ENCODE measurements at places on chromosomes 4 and X.
A peak's percentile ranks its signal among the peaks of the same experiment; 100 is the strongest.

DNA sequence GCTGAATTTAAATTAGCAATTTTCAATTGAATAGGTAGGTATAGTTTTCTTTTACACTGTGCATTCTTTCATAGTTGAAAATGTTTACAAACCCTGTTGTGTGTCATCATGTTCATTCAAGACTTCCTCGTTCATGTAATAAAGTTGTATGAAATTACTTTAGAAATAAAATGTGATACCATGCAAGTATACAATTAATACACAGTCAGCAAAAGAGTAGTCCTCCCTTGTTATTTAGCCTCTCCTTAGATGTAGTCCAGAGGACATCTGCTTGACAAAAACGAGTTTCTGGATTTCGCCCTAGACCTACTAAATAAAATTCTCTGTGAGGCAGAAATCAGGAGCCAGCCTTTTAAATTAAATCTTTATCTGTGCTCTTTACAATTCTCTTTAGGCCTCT lies 231.6 kb downstream of the CXXC4 start:
- DNase-seq: no peak

- no peak for DNase-seq
Observed at GRCh38 chr4:153267890-153268289, 63.6 kb downstream of the TRIM2 start.

DNA sequence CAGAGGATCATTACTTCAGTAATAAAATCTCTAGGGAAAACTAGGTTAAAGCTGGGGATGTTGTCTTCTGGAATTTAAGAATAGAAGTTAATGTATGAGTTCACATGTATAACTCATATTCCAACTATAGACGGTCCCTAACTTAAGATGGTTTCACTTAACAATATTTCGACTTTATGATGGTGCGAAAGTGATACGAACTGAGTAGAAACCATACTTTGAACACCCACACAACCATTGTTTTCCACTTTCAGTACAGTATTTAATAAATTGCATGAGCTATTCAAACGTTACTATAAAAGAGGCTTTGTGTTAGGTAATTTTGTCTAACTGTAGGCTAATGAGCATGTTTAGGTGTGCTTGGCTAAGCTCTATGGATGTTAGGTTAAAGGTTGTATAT lies 38.7 kb downstream of the CCSER1 start:
- DNase-seq: no peak

GRCh38 chrX:70402721-70403120 lies 20.4 kb upstream of the GDPD2 start:
- no peak for DNase-seq

DNA sequence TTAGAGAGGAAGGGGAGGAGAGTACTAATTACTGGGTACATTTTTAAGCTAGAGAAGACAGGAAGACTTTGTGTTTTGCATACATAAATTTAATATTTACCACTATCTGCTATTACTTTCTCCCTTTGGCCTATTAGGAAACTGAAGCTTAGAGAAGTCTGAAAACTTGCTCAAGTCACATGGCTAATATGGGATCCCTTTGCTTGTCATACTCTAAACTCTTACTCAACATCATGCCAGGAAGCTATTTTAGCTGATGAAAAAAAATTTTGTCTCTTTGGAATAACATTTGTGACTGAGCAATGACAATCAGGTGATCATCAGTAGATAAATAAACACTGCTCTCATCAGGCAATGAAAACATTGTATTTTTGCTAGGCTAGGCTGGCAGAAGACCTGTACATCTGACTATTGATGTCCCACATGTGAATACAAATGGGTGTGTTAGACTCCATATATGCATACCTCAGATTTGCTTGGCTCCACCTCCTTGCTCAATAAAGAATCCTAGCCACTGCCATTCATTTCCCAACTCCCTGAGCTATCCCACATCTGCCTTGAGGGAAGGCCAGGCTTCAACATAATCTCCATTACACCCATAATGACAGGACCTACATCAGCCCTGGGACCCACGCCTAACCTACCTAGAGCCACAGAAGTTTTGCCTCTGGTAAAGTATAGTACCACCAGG lies 17.0 kb upstream of the DCLK2 start:
- no peak for DNase-seq

GRCh38 chrX:70476166-70476933 lies 31.7 kb downstream of the DLG3 start:
- DNase-seq: no peak

- no peak for DNase-seq
Observed at GRCh38 chrX:111447298-111447697, 35.3 kb upstream of the DCX start.

- no peak for DNase-seq
Observed at GRCh38 chrX:108223585-108223984, 132.0 kb downstream of the ATG4A start.

DNA sequence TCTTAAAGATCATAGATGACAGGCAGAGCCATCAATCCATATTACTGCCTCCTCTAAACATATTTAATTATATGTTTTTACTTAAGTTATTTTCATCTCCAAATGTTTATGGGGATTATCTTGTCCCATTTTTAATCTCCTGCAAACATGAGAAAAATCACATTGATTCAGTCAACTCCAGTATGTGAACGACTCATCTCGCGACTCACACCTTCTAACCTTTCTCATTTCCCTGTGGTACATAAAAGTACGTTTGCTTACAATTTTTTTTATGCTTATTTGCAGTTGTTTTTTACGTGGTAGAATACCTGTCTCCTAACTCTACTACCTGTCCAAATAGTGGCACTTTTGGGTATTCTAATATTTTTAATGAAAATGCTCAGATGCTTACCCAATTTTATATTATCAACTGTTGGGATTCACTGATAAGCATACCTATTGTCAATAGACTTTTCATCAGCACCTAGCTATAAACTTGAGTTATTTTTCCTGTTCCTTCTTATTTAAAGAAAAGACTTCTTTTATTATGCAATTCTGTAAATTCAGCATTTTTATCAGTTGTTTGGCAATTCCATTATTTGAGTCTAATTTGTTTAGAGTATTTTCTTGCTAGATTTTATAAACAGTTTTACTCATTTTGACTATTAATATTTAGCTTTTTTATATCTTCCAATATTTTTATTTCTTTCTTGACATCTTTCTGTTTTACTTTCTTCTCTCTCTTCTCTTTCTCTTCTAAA lies 276.6 kb downstream of the ANK2 start:
- DNase-seq: no peak

- no peak for DNase-seq
Observed at GRCh38 chr4:151401739-151402138, 7.2 kb upstream of the FHIP1A start.

GRCh38 chr4:56040842-56041241 lies 92.1 kb downstream of the CEP135 start:
- DNase-seq: no peak

GRCh38 chrX:110692866-110693265 lies 102.8 kb downstream of the CHRDL1 start:
- no peak for DNase-seq

DNA sequence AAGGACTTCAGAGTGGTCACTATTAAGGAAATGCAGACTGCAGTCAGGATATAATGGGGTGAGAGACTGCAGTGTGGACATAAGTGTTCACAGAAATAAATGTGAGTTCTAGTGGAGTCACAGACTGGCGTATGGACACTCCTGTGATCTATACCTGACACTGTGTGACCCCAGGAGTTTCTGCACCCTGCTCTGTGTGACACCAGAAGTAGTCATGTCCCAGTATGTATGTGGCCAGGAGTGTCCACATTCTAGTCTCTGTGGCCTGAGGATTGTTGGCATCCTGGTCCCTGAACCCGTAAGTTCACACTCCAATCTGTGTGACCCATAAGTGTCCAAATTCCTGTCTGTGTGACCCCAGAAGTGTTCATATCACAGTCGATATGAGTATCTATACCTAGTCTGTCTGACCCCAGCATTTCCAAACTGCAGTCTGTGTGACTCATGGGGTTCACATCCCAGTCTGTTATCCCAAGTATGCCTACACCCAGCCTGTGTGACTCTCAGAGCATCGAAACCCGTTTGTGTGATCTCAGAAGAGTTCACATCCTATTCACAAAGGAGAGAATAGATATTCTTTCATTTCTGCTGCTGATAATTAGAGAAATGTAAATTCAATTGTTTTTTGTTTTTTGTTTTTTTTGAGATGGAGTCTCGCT lies 16.3 kb downstream of the WDR13 start:
- no peak for DNase-seq

GRCh38 chr4:38005637-38006036 lies 45.4 kb downstream of the PTTG2 start:
- no peak for DNase-seq

- no peak for DNase-seq
Observed at GRCh38 chr4:142535009-142535408, 311.1 kb downstream of the INPP4B start.

- peak; percentile 24 for DNase-seq
Observed at GRCh38 chr4:33518856-33519255, 2725.5 kb downstream of the ARAP2 start.

DNA sequence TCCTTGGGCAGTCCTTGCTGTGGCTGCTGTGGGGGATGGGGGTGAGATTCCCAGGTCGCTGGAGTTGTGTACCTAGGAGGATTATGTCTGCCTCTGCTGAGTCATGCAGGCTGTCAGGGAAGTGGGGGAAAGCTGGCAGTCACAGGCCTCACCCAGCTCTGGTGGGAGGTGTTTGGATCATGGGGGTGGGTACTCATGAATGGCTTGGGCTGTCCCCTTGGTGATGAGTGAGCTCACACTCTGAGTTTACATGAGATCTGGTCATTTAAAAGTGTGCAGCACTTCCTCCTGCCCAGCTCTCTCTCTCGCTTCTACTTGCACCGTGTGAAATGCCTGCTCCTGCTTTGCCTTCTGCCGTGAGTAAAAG lies 24.6 kb upstream of the PDLIM3 start:
- peak; percentile 95 for DNase-seq

- DNase-seq: no peak
Observed at GRCh38 chr4:152708796-152709195, 29.0 kb upstream of the TMEM154 start.

- no peak for DNase-seq
Observed at GRCh38 chrX:107273795-107274194, 67.4 kb downstream of the DNAAF6 start.

- no peak for DNase-seq
Observed at GRCh38 chr4:5500165-5500564, 208.2 kb downstream of the EVC2 start.

DNA sequence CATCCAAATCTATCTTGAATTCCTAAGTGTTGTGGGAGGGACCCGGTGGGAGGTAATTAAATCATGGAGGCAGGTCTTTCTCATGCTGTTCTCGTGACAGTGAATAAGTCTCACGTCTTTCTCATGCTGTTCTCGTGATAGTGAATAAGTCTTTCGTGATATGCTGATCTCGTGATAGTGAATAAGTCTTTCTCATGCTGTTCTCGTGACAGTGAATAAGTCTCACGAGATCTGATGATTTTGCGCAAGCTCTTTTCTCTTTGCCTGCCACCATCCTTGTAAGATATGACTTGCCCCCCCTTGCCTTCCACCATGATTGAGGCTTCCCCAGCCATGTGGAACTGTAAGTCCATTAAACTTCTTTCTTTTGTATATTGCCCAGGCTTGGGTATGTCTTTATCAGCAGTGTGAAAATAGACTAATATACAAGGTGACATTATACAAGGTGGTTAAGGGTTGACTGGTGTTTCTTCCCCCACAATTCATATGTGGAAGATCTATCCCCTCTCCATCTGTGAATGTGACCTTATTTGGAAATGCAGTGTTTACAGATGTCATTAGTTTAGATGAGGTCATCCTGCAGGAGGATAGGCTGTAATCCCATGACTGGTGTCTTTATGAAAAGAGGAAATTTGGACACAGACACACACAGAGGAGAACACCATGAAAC lies 27.6 kb downstream of the ARSD start:
- peak; percentile 10 for DNase-seq

- no peak for DNase-seq
Observed at GRCh38 chr4:32119907-32120306, 1399.7 kb downstream of the PCDH7 start.

DNA sequence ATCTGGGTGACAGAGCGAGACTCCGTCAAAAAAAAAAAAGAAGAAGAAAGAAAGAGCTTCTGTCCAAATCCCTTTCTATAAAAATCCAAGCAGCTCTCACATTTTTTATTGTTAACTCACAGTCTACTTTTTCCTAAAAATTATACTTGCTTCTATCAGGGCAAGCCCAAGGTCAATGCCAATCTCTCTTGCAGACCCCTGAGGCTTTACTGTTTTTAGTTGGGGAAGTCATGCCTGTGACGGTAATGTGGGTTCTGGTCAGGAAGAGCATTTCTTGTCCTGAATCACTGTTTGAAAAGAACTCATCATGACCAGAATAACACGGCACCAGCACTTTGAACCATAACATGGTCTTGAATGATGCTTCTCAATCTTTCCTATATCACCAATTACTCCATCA lies 54.6 kb upstream of the CITED1 start:
- no peak for DNase-seq
